ENCODE measurements at places on chromosomes 3 and 15.

GRCh38 chr3:143529018-143529478, 319.2 kb downstream of the SLC9A9 start:
- H3K27me3 ChIP-seq, result peaks cover 11% of the 10 kb centered on the region
- no peaks in the 10 kb centered on the region for H3K36me3 ChIP-seq
- H3K27ac ChIP-seq, result no peak overlapping the region
- H3K4me1 ChIP-seq, result no peaks in the 10 kb centered on the region
- DNase-seq, result no peak
- no peak overlapping the region for H3K4me3 ChIP-seq

- DNase-seq, result no peak
- H3K27ac ChIP-seq, result no peak overlapping the region
- H3K27me3 ChIP-seq, result peaks cover 12% of the 10 kb centered on the region
Measured at GRCh38 chr15:99085413-99086326, 19.2 kb upstream of the SYNM start.

- no peaks in the 10 kb centered on the region for H3K4me1 ChIP-seq
- H3K27ac ChIP-seq, result no peak overlapping the region
- no peaks in the 10 kb centered on the region for H3K27me3 ChIP-seq
- DNase-seq, result no peak
- no peaks in the 10 kb centered on the region for H3K36me3 ChIP-seq
Measured at GRCh38 chr3:79038636-79039035, 729.2 kb downstream of the ROBO1 start.

GRCh38 chr3:107942244-107942643, 148.6 kb downstream of the CD47 start:
- H3K27ac ChIP-seq, result no peak overlapping the region
- H3K4me1 ChIP-seq, result peaks cover 42% of the 10 kb centered on the region
- no peaks in the 10 kb centered on the region for H3K27me3 ChIP-seq
- no peak overlapping the region for H3K4me3 ChIP-seq
- no peaks in the 10 kb centered on the region for H3K36me3 ChIP-seq

- DNase-seq, result no peak
- H3K4me3 ChIP-seq, result no peak overlapping the region
- H3K27me3 ChIP-seq, result peaks cover 2% of the 10 kb centered on the region
- H3K36me3 ChIP-seq, result no peaks in the 10 kb centered on the region
Measured at GRCh38 chr15:69562116-69562515, 109.5 kb downstream of the RPLP1 start.
